NCI-H1417 treated with DMSO at 0.1 percent for 48 hours (cell line): ENCODE measurements at places on chromosomes 11 and 22.

- DNase-seq, result no peak
Measured at GRCh38 chr11:116793772-116794097, 2.1 kb upstream of the APOA5 start.

DNA sequence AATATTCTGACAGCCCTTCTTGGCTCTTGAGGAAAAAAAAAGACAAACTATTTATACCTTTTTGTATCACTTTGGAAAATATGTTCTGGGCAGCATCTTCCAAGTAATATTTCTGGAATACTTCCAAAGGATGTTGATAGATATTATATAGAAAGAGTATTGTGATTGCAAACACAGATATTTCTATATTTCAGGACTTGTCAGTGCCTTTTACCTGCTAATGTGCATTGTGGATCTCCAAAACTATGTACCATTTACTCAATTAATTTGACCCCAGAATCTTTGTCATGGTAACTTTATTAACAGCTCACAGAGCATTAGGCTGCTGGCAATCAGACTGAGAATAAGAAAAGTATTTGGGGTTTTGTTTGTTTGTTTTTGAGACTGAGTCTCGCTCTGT, 16.7 kb upstream of the CCND1 start:
- DNase-seq, result no peak

GRCh38 chr22:29587938-29588699, 7.2 kb upstream of the NIPSNAP1 start:
- no peak for DNase-seq

- no peak for DNase-seq
Measured at GRCh38 chr11:6531267-6531752, 34.2 kb downstream of the DNHD1 start.

DNA sequence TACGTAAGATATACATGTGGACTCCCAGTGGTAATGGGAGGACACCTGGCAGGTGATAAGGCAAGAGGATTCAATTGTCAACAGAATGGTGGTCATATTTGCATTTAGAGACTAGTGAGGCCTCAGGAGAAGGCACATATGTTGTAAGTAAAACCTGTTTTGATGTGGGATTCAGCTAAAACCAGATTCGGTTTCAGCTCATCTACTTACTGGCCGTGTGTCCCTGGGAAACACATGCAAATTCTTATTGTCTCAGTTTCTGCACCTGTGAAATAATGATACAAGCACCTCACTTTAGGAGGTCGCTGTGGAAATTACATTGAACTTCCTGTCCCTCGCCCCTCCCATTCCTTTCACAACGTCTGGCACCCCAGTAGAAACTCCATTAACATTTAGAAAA, 78.9 kb upstream of the FIBIN start:
- no peak for DNase-seq
